ENCODE measurements at places on chromosomes 2 and 18.

GRCh38 chr2:182917924-182918323 lies 51.5 kb upstream of the FRZB start:
- no peak for DNase-seq

GRCh38 chr2:237208373-237209260 lies 122.9 kb downstream of the COPS8 start:
- no peak for DNase-seq

DNA sequence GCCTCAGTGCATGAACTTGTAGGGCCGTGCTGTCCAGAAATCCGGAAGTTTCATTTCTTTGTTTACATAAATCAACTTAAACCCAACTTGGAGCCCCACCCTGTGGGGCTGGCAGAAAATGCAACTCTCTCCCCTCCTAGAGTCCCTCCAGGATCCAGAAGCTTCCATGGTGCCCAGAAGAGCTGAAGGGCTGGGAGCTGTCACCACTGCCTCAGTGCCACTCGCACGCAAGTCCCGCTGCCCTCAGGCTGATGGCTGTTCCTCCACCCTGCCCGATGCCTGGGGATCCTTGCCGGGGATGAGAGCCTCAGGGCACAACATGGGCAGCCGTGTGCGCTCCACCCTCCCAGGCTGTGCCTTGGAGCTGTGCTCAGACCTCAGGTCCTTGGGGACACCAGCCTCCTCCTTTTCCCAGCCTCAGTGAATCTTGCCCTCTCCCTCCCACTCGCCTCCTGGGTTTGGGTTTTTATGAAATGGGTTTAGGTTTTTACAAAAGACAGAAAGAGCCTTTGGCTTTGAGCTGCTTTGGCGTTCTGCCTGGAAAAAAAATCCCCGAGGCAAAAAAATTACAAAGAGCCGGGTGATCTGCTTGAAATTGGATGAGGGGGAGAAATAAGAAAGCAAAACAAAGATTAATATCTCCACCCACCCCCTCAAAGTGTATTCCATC lies 155.2 kb downstream of the TWIST2 start:
- no peak for DNase-seq

- DNase-seq: no peak
Observed at GRCh38 chr2:207491086-207491485, 38.7 kb upstream of the CREB1 start.

GRCh38 chr2:233034091-233034882 lies 1.8 kb downstream of the NEU2 start:
- no peak for DNase-seq

- DNase-seq: no peak
Observed at GRCh38 chr2:224094413-224094812, 55.3 kb upstream of the SERPINE2 start.

- no peak for DNase-seq
Observed at GRCh38 chr2:129777146-129777545, 202.3 kb upstream of the RAB6C start.

DNA sequence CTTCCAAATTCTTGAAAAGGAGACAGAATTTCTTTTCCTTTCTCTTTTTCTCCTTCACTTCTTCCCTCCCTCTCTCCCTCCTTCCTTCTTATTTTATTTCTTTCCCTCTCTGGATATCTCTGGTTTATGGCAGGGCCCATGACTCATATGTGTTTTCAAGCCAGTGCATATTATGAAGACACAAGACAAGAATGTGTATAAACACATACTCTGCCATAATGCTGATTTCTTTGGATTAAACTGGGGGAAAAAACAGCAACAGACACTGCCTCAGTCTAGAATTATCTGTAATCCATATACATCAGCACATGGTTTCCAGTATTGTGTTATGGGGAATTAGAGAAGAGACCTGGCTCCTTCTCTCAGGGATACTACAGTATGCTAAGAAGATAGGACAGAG lies 82.8 kb upstream of the CPO start:
- DNase-seq: no peak

- no peak for DNase-seq
Observed at GRCh38 chr2:58899692-58900091, 658.6 kb upstream of the FANCL start.

DNA sequence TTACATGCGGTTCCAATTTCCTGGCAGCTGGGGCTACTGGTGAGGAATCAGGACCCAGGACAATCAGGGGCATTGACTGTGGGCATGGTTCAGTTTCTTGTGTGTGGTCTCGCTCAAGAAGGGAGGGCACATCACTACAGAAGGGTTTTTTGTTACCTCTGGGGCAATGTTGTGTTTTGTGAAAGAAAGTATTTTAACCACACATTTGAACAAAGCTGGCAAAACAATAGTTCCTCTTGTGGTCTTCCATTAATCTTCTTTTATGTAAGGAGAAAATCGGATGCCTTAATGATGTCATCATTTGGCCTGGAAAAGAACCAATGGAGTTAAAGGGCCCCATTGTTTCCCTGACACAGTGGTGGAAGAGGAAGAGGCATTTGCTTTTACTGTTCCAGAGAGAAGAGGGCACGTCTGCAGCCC lies 197.4 kb downstream of the SH3BP4 start:
- DNase-seq: no peak

DNA sequence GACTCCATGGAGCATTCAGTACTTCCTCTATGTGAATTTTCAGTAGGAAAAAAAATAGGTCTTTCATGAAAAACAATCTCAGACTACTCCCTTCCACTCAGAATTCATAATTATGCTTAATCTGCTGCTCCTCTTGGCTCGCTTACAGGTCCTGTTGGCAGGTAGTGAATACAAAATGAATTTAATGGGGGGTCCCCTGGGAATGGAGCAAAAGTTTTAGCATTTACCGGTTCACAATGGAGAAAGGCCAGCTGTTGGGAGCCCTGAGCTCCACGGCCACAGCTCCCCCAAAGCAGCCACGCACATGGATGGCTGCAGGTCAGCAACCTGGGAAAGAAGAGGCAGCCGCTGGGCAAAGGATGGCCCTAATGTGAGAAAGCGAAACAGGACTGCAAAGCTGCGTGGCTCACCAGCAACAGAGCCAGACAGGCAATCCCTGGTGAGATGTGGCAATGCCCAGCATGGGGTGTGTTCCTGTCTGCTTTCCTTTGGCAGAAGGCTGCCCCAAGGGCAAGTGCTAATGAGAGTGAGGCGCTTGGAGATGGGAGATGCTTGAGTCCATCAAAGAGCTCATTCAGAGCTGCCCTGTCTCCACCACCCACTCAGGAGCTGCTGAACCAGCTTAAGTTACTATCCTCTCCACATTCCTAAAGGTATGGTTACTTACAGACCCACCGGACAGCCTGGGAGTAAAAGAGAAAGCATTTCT lies 447.4 kb downstream of the EPHA4 start:
- no peak for DNase-seq

DNA sequence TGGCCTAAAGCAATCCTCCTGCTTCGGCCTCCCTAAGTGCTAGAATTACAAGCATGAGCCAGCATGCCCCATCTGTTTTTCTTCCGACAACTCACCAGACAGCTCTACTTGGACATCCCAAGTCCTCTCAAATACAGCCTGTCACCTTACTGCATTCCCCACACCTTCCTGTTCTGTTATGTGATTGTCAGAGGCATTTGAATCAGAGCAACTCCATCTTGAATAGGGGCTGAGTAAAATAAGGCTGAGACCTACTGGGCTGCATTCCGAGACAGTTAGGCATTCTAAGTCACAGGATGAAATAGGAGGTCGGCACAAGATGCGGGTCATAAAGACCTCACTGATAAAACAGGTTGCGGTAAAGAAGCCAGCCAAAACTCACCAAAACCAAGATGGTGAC lies 17.3 kb downstream of the ACVR1 start:
- DNase-seq: no peak

All from stimulated activated CD8-positive, alpha-beta memory T cell treated with anti-CD3 and anti-CD28 coated beads, Interleukin-15, amount 100 ng/mL, for 24 hours (primary cell).